Caco-2 (cell line): ENCODE measurements at places on chromosomes 5 and 9. TPM values are rescaled to one million over a fixed set of nuclear protein-coding genes. Genes with fewer than 3 reads are reported as not detected.

DNA sequence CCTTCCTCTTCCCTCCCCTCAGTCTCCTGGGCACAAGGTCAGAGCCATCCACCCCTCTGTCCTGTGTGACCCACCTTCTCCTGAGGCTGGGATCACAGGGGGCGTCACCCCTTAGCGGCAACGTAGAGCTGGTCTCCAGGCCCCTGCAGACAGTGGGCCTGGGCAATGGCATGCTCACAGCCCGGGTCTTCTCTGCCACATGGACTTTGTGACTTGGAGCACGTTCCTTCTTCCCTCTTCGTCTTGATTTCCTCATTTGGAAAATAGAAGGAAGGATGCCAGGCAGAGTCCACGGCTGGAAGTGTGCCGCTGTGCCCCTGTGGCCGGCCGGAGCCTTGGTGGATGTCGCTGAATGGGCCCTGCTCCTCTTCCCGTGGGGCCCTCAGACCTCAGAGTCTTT lies 10.0 kb downstream of the RXRA start:
- H3K36me3 ChIP-seq = 0 out of 2 replicates have a peak, but pooled peaks cover 2% of the 10 kb centered on the region
- H3K27me3 ChIP-seq = no peaks in the 10 kb centered on the region
- DNase-seq = no peak

The PDE8B gene
- 0.86 and 1.9 TPM in 2 replicates for total RNA-seq

- DNase-seq = no peak
- H3K4me1 ChIP-seq = peaks cover 9% of the 10 kb centered on the region; the same call in 1 of the 2 replicates
- no peak overlapping the region for H3K4me3 ChIP-seq
- no peaks in the 10 kb centered on the region for H3K36me3 ChIP-seq
- no peaks in the 10 kb centered on the region for H3K27me3 ChIP-seq
Measured at GRCh38 chr5:41346609-41347008, 133.3 kb upstream of the C6 start.

DNA sequence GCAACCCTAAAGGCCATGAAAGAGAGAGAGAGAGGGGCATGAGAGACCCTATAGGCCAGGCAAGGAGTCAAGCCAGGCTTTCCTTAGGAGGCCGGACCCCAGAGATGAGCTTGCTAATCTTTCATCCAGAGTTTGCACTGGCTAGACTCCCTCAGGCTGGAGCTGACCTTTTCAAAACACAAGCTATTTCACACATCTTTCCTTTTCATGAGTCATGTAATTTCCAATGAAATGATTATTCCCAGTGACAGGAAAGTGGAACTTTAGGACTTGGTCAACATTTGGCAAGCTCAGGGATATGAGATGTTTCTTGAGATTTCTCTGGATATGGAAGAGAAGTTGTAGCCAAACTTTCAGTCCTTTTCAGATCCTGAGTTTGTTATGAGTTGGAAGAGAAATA lies 117.7 kb downstream of the TARS1 start:
- no peaks in the 10 kb centered on the region for H3K36me3 ChIP-seq

- peaks cover 40% of the 10 kb centered on the region for H3K4me1 ChIP-seq
- H3K27me3 ChIP-seq = no peaks in the 10 kb centered on the region
- H3K36me3 ChIP-seq = no peaks in the 10 kb centered on the region; the same call in 1 of the 2 replicates
- H3K27ac ChIP-seq = peak overlapping the region; percentile 94
Measured at GRCh38 chr5:139381837-139382761, 998 bp downstream of the SLC23A1 start.

The PIGO gene
- total RNA-seq = 38.7 and 41.5 TPM in 2 replicates
